ENCODE measurements at places on chromosomes 5 and 9. TPM values are rescaled to one million over a fixed set of nuclear protein-coding genes. Genes with fewer than 3 reads are reported as not detected.

Gene CDH9
- total RNA-seq: 0.79 TPM

Gene PHF19
- total RNA-seq: 66.7 TPM

- no peak overlapping the region for H3K27ac ChIP-seq
- no peaks in the 10 kb centered on the region for H3K4me1 ChIP-seq
- H3K4me3 ChIP-seq: no peak overlapping the region
- H3K27me3 ChIP-seq: no peaks in the 10 kb centered on the region
- H3K36me3 ChIP-seq: peaks cover 18% of the 10 kb centered on the region
Measured at GRCh38 chr5:10199692-10200091, 50.0 kb downstream of the ATPSCKMT start.

Gene CTSV
- total RNA-seq: 82.2 TPM

DNA sequence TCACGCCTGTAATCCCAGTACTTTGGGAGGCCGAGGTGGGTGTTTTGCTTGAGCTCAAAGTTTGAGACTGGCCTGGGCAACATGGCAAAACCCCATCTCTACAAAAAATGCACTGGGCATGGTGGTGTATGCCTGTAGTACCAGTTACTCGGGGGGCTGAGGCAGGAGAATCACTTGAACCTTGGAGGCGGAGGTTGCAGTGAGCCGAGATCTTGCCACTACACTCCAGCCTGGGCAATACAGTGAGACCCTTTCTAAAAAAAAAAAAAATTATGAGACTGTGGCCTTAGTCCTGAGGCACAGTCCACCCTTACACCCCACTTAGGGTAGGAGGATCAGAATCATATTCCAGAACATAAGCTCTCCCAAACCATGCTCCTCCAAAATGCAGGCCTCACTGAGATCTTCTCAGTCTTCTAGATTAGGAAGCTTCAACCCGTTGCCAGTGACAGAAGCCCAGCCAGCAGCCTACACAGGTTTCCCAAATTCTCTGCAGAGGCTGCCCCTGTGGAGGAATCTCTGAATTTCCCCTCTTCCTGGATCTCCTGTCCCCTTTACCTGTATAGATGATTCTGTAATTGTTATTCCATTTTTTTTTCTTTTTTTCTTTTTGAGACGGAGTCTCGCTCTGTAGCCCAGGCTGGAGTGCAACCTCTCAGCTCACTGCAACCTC lies 77.3 kb downstream of the BASP1 start:
- no peaks in the 10 kb centered on the region for H3K36me3 ChIP-seq
- no peak overlapping the region for H3K27ac ChIP-seq
- no peak overlapping the region for H3K4me3 ChIP-seq
- no peak for DNase-seq

Measured in H9 (cell line).